Osteocyte (in vitro differentiated cells): ENCODE measurements at places on chromosomes 4 and X. TPM values are rescaled to one million over a fixed set of nuclear protein-coding genes. Genes with fewer than 3 reads are reported as not detected.

The CHST7 gene
- total RNA-seq: 14.8 and 16.7 TPM in 2 replicates

DNA sequence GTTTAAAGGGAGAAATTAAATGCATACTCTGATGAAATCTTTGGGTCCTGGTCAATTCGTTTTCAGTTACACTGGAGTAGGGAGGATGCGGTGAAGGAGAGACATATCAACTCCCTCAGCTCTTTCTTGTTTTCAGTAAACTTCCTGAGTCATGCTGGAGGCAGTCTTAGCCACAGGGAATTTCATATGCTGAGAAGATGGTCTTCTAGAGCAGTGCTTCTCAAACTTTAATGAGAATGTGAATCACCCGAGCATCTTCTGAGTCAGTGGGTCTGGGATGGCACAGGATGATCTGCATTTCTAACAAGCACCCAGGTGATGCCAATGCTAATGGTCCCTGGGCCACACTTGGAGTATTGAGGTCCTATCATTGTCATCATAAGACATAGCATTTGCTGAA, 214.5 kb downstream of the KIT start:
- H3K36me3 ChIP-seq: no peaks in the 10 kb centered on the region
- peaks cover 7% of the 10 kb centered on the region for H3K27me3 ChIP-seq
- H3K4me1 ChIP-seq: no peaks in the 10 kb centered on the region
- no peak overlapping the region for H3K27ac ChIP-seq
- DNase-seq: no peak
- no peak overlapping the region for H3K4me3 ChIP-seq

GRCh38 chr4:20432088-20432487, 180.4 kb downstream of the SLIT2 start:
- H3K27me3 ChIP-seq: no peaks in the 10 kb centered on the region
- H3K27ac ChIP-seq: no peak overlapping the region
- no peak for DNase-seq
- H3K4me1 ChIP-seq: peaks cover 26% of the 10 kb centered on the region
- no peak overlapping the region for H3K4me3 ChIP-seq

- H3K27ac ChIP-seq: no peak overlapping the region
- no peak for DNase-seq
- no peaks in the 10 kb centered on the region for H3K4me1 ChIP-seq
- H3K4me3 ChIP-seq: no peak overlapping the region
- no peaks in the 10 kb centered on the region for H3K36me3 ChIP-seq
- no peaks in the 10 kb centered on the region for H3K27me3 ChIP-seq
Observed at GRCh38 chrX:144637731-144638130, 609.6 kb upstream of the SPANXN1 start.

DNA sequence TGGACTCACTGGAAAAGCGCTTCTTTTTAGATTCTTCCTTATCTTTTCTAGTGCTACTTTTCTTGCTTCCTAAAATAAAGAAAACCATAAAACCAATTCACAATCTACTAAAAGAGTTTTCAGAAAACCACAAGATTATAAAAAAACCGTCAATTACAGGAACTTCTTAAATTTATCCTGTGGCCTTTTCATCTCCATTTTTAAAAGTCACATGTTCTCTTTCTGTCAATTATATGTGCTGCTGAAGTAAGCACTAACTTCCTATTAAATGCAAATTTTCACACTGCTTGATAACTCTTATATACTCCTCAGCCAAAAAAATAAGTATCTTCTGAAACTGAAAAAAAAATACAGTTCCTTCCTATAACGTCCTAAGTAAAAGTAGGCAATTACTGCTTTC, 32.8 kb downstream of the CENPC start:
- DNase-seq: no peak
- peaks cover 41% of the 10 kb centered on the region for H3K36me3 ChIP-seq
- H3K4me3 ChIP-seq: no peak overlapping the region
- H3K27me3 ChIP-seq: no peaks in the 10 kb centered on the region
